ENCODE measurements at places on chromosomes 4 and X. TPM values are rescaled to one million over a fixed set of nuclear protein-coding genes. Genes with fewer than 3 reads are reported as not detected.

Gene TNIP3
- total RNA-seq: 0.78 TPM

Gene IL15
- total RNA-seq: 1.6 TPM

Gene BCLAF3
- total RNA-seq: 4.4 TPM

Gene UGT2B15
- not detected for total RNA-seq

Gene RHOXF2B
- not detected for total RNA-seq

Gene MTMR8
- 0.59 TPM for total RNA-seq

Gene LSM6
- total RNA-seq: 20.7 TPM

Gene VGLL1
- total RNA-seq: not detected

Gene TMEM131L
- 5.1 TPM for total RNA-seq

Gene TEX13B
- not detected for total RNA-seq

Gene HSPA4L
- 6.1 TPM for total RNA-seq

Gene TEC
- total RNA-seq: 1.6 TPM

Gene FAM114A1
- 266 TPM for total RNA-seq

Gene C4orf50
- not detected for total RNA-seq

Gene NXF2
- total RNA-seq: not detected

Gene AREG
- total RNA-seq: 4.7 TPM

Gene EDA
- total RNA-seq: 0.73 TPM

Gene DMP1
- not detected for total RNA-seq

Gene APELA
- not detected for total RNA-seq

Gene UNC5C
- total RNA-seq: under 0.01 TPM

Gene CYSLTR1
- total RNA-seq: not detected

Gene H2BW2
- not detected for total RNA-seq

Gene NMU
- not detected for total RNA-seq

Gene AWAT2
- not detected for total RNA-seq

Gene CHRDL1
- 1.4 TPM for total RNA-seq

Gene SPANXC
- not detected for total RNA-seq

Gene BST1
- total RNA-seq: 5.9 TPM

Gene MCF2
- not detected for total RNA-seq

Gene CXCL1
- 46.7 TPM for total RNA-seq
